ENCODE measurements at places on chromosomes 7 and 10. TPM values are rescaled to one million over a fixed set of nuclear protein-coding genes. Genes with fewer than 3 reads are reported as not detected.

The PSD gene
- 0.60 TPM for total RNA-seq

The OPN4 gene
- not detected for total RNA-seq

The AP5Z1 gene
- total RNA-seq = 38.5 TPM

The NPC1L1 gene
- 0.06 TPM for total RNA-seq

The GNAI1 gene
- 22.9 TPM for total RNA-seq

The SYT15B gene
- total RNA-seq = 5.2 TPM

The LRIT1 gene
- not detected for total RNA-seq

Data from A549 treated with ZK216348 at 1 μM for 4 hours (cell line).